ENCODE measurements at places on chromosomes 12 and 14.
A peak's percentile ranks its signal among the peaks of the same experiment; 100 is the strongest.

- no peak for DNase-seq
Observed at GRCh38 chr14:94362614-94363133, 25.7 kb downstream of the SERPINA1 start.

- DNase-seq, result no peak
Observed at GRCh38 chr12:39722504-39722903, 102.9 kb upstream of the ABCD2 start.

- peak; percentile 38 for DNase-seq
Observed at GRCh38 chr14:55780156-55780946, 200.3 kb downstream of the KTN1 start.

DNA sequence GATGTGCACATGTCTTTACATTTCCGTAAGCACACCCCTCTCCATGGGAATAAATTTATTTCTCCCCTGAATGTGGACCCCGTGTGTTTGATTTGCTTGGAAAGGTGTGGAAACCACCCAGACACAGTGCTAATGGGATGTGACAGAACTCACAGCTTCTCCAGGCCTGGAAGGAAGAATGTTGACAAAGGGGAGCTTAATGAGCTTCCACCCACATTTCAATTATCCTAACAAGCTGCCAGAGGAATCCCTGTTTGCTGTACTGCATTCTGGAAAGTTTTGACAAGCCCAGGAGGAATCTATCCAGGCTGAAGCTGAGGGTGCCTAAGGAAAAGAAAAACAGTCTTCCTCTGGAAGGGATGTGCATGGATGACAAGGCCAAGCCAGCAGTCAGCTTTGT is 51.2 kb upstream of the CCDC60 start:
- no peak for DNase-seq

DNA sequence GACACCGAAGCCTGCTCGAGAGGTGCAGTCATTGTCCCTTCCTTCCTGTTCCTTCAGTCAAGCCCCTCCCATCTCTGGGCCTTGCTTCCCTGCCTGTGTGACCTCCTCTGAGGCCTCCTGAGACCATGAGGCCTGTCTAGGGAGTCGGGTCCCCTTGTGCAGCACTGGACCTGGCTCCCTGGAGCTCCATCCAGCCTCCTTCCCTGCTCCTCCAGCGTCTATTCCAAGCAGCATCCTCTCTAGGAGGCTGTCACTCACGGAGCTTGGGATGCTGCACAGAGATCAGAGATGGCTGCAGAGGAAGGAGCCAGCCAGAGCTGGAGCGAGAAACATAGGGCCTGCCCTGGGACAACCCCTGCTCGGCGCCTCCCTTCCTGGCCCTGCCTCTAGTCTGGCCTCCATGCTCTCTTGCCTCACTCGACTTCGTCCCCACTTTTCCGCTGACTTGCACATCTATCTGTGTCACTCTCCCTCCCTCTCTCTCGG is 142.7 kb downstream of the BCL11B start:
- no peak for DNase-seq

DNA sequence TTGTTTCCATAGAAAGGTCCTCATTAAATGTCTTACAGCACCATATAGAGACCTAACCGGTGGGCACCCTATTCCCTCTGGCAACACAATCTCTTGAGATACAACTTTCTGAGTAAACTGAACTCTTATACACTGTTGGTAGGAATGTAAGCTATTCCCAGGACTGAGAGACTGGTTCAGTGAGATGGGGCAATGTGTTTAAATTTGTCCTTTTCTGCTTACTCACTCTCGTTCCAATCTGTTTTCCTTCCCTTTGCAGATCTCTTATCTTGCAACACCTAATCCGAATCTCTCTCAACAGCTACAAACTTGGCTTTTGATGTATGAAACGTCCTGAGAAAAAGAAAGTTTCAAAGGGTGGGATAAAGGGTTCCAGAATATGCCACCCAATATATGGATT is 26.1 kb upstream of the ETV6 start:
- DNase-seq, result no peak

- DNase-seq, result no peak
Observed at GRCh38 chr14:21090194-21090939, 8.1 kb downstream of the ZNF219 start.

- no peak for DNase-seq
Observed at GRCh38 chr12:41606468-41607445, 418.6 kb downstream of the PDZRN4 start.

- DNase-seq, result no peak
Observed at GRCh38 chr12:45242180-45242579, 26.3 kb downstream of the ANO6 start.

GRCh38 chr12:76240281-76240680 is 107.9 kb downstream of the BBS10 start:
- no peak for DNase-seq

DNA sequence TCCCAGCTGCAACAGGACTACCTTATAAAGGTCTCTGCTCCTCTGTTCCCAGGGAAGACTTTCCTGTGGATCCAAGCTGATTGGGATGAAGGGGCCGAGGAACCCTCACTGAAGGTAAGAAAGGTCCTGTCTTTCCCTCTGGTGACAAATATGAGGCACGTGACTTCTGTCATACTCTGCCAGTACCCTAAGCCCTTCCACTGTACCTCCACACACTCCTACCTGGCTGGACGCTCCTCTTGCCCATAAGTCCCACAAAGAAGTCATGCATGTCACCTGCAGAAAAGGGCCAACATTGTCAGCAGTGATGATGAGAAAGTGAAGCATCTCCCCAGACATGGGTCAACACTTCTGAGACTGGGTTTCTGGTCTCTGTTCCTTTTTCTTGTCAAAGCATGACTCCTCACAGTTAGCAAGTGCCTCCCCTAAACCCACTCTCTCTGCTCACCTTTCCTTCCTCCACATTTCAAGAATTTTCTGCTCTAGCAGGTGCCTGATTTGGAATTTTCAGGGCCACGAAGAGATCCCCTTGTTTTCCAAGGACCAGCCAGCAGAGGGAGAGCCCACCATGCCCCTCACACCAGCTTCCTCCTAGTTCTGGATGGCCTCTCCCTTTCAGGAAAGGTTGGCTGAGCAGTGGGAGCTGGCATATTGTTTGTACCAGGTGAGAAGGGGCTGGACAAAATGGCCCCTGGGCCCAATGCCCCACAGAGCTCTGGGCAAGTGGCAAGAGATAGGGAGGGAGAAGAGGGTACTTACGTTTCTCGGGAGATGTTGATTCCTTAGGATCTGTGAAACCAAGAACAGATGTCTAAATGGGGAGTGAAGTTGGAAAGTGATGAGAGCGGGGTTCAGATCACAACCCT is 3.5 kb downstream of the TAC3 start:
- DNase-seq, result no peak

DNA sequence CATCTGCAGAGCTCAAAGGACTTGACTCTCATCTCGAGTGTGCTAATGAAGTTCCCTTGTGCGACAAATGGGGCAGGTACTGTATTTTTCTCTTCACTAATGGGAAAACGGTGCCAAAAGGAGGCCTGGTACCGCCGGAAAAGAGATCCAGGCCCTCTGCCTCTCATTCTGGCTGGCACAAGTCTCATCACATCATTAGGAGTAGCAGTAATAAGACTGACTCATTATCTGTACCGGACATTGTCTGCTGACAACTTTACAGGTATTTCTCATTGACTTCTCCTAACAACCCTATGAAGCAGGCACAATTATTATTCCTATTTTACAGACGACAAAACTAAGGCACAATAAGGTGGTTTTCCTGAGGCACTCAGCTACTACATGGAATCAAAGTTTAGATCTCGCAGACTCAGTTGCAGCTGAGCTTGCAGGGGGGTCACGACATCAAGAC is 668 bp downstream of the APPL2 start:
- DNase-seq, result no peak

DNA sequence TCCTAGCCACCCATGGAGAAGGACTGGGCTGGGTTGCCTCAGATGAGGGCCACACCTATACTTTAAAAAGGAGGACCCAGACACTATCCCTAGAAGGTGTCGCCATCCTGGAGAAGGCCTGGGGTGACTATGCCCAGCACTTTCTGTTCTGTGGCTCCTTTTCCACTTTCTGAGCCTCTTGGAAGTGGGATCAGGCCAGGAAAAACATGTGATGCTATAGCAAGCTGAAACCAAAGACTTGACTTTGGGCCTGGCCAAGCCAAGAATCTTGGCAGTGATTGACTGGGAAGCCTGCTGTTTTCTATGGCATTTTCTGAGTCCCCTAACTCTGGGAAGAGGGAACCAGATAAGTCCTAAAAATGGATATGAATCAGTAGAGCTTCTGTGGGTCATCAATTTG is 332.3 kb downstream of the ZFP36L1 start:
- no peak for DNase-seq

- DNase-seq, result no peak
Observed at GRCh38 chr12:1890810-1891209, 27.6 kb downstream of the CACNA2D4 start.

DNA sequence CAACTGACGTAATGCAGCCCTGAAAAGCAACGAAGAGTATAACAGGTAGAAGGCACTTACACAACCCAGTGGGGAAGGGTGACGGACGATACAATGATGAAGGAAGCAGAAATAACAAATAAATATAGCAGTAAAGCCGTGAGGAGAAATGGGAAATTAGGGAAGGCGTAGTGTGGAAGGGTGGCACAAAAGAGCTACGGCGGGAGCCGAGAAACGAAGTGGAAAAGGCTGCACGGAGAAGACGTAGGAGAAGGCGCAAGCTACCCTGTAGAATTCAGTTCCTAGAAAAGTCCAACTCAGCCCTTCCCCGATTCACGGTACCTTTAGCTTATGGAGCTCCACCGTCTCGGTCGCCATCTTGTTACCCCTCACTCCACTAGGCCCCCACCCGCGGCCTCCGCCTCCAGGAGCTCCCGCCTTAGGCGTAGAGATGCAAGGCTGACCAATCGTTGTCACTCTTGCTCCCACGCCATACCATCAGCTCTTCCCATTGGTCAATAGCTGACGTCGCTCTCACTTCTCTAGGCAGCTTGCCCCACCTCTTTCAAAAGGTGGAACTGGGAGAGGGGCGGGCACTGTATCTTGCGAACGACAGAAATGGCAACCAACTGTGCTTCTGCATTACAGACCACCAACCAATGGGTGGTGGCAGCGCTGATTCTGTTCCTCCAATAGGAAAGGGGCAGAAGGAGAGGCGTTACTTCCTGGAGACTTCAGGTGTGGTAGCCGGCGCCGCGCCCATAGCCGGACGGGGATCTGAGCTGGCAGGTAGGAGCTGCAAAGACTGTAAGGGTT is at the start of the genes ORMDL2 and SARNP:
ORMDL2 (plus strand) TSS at position 697 of the 795 bp plus-strand sequence. CDS start 959 bp downstream, outside the sequence.
SARNP (minus strand) TSS at position 380 of the 795 bp plus-strand sequence; CDS start at position 357, 23 bp downstream.
- DNase-seq, result peak; percentile 100

DNA sequence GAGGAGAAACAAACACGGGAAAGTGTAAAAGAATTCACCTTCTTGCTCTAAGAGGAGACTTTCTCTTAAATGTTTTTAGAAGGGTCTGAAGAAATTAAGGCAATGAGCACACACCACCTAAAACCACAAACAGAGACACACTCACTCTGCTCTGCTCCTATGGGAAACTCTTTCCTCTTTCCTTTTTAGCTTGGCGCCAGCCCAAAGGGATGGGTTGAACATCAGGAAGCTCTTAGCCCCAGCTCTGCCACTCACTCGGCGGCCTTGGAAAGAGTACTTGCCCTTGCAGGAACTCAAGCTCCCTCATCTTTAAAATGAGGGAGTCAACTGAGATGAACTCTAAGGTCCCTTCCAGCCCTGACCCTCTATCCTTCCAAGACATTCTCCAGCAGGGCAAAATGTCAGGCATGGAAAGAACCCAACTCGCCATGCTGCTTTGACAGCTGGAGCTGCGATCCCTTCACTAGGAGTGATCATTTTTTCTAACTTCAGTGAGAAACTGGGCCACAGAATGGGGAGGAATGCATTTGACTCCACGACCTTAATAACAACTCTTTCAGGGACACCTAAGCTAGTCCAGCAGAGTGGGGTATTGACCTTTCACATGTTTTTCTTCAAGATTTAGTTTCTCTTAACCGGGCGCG is 980 bp upstream of the RNASE8 start:
- no peak for DNase-seq

DNA sequence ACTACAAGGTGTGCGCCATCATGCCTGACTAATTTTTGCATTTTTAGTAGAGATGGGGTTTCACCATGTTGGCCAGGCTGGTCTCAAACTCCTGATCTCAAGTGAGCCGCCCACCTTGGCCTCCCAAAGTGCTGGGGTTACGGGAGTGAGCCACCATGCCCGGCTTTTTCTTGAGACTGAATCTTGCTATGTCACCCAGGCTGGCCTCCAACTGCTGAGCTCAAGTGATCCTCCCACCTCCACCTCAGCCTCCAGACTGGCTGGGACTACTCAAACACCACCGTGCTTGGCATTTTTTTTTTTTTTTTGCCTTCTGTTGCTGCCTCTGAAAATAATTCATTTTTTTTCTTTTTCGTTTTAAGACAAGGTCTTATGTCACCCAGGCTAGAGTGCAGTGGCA is 8.2 kb upstream of the ESPL1 start:
- DNase-seq, result no peak

GRCh38 chr12:9848899-9849298 is 20.3 kb downstream of the CLEC2B start:
- DNase-seq, result no peak

DNA sequence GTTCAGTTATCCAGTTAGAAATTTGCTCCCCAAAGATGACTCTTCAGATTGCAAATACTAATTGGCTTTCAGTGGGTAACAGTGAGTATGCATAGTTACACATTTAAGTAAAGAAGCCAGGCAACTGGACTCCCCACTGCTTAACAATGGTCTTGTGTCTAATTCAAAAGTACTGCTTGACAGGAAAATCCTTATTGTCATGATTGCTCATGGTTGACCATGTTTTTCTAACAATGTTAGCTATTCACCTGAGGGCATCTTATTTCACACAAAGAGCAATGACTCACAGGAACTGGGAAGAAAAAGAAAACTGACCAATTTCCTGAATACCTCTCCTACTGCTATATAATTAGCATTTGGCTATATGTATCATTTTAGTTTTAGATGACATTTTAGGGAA is 33.7 kb upstream of the ALG10B start:
- no peak for DNase-seq

DNA sequence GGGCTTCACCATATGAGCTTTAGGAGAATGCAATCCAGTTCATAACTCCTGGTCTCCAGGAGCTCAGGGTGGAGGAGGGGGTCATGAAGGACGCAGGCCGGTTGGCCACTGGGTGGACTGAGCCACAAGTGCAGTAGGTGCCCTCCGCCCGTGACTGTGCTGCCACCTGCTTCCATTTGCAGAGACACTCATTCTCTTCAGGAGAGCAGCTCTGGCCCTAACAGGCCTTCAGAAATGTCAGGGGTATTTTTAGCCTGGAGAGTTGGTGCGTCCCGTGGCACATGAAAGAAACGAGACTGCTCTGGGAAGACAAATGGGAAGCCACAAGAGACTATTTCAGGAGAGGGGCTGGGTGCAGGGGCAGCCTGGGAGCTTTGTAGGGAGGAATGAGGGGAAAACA is 74.6 kb upstream of the MYL2 start:
- no peak for DNase-seq

DNA sequence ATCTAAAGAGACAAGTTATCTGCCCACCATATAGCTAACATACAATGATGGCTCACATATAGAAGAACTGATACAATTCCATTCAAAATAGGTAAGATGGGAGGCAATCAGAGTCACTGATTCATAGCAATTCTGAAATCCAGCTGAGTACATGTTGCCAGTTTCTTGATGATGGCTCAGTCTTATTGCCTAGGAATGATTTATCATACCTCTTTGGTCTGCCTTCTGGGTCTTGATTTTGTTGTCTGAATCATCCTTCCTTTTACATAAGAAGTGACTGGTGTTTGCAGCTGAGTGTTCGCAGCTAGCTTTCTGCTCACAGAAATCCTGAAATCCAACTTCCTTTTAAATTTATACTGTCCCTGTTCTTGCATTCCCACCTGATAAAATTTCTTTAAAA is 463.2 kb upstream of the MGAT4C start:
- DNase-seq, result no peak
